ENCODE measurements at places on chromosomes 5 and 9.

DNA sequence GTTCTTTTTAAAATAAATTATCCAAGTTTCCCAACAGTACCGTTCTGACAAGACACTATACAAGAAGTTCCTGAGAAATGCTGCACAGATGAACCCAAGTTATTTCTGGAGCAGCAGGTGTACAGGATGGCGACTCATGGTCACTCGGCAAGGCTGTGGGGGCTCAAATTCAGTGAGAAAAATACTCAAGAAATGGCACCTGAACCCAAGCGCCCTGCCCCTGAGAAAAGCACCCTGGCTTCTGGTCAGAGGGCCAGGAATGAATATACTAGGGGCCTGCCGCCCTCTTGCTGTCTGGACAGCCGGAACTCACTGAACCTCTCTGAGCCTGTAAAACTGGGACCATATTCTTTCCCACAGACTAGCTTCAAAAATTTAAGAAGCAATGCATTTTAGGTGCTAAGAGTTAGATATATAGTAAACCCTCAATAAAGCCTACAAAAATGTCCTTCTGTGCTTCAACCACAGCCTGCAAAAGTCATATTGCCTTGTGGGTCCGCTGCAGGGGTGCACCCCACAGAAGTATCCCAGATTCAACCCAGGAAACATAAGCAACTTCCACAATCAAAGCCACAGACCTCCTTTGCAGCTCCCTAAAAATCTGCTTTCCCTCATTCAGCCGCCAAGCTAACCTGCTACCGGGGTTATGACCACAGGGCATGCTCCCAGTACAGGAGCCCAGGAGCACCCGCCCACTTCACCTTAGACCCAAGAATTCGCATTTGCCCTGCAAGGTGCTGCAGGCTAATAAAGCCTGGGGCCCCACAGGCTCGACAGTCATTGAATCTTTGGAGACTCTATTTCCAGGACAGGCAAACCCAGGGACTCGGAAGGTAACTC is 1.4 kb downstream of the RAPGEF1 start:
- no peak for DNase-seq

- DNase-seq, result no peak
Observed at GRCh38 chr5:176188085-176188484, 50.1 kb upstream of the SIMC1 start.

DNA sequence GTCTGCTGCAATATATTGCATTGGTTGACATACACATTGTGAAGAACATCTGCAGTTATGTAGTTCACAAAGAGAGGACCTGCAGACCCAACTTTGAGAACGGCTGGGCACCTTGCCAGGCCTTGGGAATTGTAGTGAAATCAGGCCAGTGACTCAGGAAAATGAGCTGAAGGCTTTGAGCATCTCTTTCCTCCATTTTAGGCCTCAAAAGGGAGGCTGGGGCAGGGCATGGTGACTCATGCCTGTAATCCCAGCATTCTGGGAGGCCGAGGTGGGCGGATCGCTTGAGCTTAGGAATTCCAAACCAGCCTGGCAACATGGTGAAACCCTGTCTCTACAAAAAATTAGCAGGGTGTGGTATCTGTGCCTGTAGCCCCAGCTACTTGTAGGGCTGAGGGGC is 1.4 kb upstream of the IPPK start:
- DNase-seq, result peak; percentile 92

- DNase-seq, result no peak
Observed at GRCh38 chr5:56561455-56561854, 253.9 kb upstream of the MAP3K1 start.

DNA sequence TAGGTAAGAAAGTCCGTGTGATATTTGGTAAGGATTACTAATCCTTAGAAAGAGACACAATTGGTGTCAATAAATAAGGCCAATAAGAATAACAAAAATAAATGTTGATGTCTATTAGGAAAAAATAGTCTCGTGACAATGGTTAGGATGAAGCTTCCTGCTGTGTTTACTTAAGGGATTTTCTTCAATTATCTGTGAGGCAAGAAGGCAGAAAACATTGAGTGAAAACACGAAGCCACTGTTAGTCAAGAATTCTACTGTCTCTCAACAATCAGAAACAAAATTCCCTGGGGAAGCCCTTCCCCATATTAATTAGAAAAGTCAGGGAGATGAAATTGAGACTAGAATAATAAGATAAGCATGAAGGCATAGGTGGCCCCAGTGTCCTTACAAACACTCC is 149.0 kb downstream of the SYK start:
- no peak for DNase-seq

DNA sequence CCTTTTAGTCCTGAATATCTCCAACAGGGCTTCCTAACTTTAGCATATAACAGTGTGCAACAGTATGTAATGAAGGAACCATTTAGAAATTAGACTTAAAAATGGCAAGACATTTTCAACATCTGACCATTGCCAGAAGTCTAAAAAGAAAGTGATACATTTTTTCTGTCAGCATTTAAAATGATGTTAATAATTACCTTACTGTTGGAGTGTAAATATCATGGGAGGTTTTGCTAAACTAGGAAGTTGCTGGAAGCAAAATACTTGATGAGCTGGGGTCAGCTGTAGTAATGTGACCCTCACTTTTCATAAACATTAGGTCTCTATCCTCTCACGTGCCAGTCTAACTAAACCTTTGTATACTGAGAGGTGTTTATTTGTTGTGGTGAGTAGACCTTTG is 68.8 kb downstream of the NTRK2 start:
- no peak for DNase-seq

- no peak for DNase-seq
Observed at GRCh38 chr5:107631805-107632362, 38.9 kb downstream of the EFNA5 start.
